Stimulated activated CD8-positive, alpha-beta memory T cell treated with anti-CD3 and anti-CD28 coated beads, Interleukin-12 subunit alpha, Interleukin-12 subunit beta, amount 100 ng/mL, for 4 hours (primary cell): ENCODE measurements at places on chromosomes 3 and 15.
A peak's percentile ranks its signal among the peaks of the same experiment; 100 is the strongest.

DNA sequence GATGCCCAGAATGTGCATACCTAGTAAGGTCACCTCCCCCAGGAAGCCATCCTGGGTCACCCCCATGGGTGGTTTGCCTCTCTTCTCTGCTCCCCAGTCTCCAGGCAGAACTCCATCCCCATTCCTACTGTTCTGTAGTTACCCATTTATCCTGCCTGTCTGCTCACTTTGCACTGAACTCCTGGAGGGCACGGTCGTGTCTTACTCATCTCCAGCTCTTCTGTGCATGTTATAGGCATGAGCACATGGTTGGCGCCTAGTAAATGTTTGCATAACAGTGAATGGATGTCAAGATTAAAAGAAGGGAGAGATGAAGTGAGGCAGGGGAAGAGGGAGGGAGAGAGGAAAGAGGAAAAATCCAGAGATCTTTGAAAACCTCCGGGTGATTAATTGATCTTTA lies 208.4 kb upstream of the TRIM42 start:
- no peak for DNase-seq

GRCh38 chr15:40456299-40456712 lies 14.5 kb upstream of the CHST14 start:
- DNase-seq, result no peak

DNA sequence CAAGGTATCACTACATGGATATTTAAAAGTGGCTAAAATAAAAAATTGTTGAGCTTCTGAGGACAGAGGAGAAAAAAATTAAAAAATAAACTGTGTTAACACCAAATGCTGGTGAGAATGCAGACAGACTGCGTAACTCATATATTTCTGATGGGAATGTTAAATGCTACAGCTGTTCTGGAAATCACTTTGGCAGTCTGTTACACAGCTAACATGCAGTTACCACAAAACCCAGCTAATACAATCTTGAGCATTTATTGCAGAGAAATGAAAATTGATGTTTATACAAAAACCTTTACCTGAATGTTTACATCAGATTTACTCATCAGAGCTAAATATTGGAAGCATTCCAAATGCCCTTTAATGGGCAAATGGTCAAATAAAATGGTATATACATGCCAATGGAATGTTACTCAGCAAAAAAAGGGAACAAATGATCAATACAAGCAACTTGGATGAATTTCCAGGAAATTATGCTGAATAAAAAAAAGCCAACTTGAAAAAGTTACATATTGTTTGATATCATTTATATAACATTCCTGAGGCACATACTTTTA lies 24.6 kb downstream of the MNS1 start:
- no peak for DNase-seq

GRCh38 chr3:152190636-152191183 lies 78.0 kb upstream of the MBNL1 start:
- DNase-seq, result no peak

- DNase-seq, result peak; percentile 1
Observed at GRCh38 chr3:190566043-190566933, 52.4 kb downstream of the IL1RAP start.

- no peak for DNase-seq
Observed at GRCh38 chr15:36617529-36618196, 38.2 kb downstream of the CDIN1 start.

DNA sequence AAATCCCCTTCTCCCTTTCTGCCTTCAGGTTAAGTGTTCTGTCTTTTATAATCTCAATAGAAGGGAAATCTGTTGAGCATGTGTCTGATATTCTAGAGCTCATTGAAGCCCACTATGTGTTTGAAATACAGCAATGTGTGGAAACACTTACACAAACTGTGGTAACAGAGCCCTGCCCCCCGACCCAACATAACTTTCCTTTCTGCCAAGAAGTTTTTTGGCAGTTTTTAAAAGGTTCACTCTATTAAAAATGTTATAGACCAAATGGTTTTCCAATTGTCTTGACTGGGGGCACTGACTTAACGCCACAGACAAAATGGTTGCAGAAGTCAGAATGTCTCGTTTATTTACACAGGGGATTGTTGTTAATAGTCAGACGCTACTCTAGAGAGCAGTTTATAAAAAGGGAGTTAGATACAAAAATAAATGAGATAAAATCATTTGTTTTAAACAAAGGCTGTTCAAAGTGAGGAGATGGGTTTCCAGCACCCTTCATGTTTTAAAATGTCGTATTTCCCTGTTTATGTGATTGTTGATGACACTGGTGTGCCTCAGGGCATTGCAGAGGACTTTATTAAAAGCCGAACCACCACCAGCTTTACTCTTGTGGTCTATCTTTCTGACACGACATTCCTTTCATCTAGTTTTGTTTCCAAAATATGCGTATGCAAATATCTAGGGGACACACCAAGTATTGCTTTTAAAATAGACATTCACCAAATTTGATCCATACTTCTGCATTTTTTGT lies 26.7 kb upstream of the GREM1 start:
- no peak for DNase-seq
